NCI-H446 treated with DMSO at 0.1 percent for 48 hours (cell line): ENCODE measurements at places on chromosomes 6 and 20.

DNA sequence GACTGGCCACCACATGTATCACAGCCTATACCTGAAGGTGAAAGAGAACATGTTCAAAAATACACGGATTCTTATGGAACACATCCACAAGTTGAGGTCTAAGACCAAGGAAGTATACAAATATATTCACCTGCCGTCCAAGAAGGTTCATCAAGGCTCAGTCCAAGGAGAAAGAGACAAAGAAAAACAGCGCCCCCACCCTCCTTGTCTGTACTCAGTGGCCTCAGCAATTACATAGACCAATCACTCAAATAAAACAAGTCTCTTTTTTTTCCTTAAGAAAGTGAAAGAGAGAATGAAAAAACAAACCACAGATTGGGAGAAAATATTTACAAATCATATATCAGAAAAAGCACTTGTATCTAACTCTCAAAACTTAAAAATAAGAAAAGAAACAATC, 19.5 kb downstream of the CPXM1 start:
- DNase-seq, result no peak

DNA sequence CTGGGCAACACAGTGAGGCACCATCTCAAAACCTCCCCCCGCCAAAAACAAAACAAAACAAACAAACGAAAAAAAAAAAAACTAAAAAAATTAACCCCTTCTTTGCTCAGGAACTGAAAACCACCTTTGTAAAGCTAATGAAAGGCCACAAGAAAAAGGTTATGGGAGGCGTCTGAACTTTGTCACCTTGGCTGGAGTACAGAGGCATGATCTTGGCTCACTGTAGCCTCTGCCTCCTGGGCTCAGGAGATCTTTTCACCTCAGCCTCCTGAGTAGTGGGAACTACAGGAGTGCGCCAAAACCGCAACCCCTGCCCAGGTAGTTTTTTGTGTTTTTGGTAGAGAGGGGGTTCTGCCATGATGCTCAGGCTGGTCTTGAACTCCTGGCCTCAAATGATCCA, 337.9 kb downstream of the TBC1D32 start:
- DNase-seq, result no peak

DNA sequence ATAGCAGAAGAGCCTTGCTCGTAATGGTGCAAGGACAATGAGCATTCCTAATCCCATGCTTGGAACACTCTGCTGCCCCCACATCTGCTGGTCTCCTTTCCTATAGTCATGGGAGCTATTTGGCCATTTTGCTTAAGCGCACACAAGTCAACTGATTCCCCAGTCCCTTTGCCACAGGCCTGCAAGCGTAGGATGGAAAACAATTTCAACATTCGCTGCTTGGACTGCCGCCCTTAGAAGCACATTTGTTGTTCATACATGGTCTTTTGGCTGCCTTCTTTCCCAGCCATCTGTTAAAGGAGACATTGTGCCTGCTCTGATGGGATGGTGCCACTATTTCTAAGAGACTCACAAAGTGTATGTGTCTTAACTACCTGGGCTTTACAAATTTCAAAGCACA, 96.9 kb downstream of the RFX6 start:
- peak; percentile 85 for DNase-seq

DNA sequence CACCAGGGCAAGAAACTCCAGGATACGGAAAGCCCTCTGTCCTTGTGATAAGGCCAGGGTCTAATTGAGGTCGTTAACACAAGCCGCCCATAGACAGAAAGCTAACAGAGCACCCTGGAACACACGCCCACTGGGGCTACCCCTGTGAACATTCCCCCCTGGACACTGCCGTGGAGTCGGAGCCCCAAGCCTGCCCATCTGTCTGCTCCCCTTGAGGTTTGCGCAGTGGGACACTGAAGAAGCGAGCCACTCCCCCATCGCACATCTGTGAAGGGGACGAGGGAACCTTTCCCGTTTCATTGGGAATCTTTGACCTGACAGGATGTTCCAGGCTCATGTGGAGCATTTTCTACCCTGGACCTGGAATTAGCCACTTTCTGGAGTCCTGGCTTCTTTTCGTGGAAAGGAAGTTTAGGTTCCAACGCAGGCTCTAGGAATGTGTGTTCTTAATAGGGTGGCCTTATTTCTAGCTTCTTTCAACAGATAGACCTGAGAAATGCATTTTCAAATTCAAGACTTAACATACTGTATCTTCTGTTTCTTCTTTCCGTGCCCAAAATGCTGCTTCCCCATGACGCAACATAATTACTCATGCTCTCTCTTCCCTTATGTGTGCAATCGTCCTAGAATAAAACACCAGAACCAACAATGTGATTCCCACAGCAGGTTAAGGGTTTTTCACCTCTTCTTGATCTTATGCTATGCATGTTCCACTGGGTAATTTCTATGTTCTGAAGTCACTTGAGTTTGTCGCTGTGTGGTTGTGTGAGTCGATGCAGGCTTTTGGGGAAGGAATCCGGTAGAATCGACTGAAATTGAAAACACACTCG, 161.1 kb downstream of the ERMARD start:
- DNase-seq, result no peak

DNA sequence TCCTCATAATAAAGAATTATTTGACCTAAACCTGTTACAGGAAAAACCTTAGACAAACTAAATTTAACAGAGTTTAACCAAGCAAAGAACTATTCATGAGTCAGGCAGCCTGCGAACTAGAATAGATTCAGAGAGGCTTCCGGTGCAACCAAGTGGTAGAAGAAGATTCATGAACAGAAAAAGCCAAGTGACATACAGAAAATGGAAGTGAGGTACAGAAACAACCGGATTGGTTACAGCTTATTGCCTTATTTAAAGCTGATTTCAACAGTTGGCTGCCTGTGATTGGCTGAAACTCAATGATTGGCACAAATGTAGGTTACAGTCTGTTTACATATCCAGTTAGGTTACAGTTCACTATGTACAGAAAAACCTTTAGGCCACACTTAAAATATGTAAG, 10.1 kb downstream of the PPP1R3G start:
- no peak for DNase-seq

GRCh38 chr20:38209736-38210405, 44.8 kb upstream of the TGM2 start:
- no peak for DNase-seq
